Fibroblast of the aortic adventitia (primary cell): ENCODE measurements at places on chromosomes 5 and 9.

- DNase-seq = no peak
These were observed 32.6 kb downstream of the PAX5 start for GRCh38 chr9:37001459-37001858.

GRCh38 chr9:127899128-127899943, at the start of gene ST6GALNAC6:
ST6GALNAC6 (minus strand) TSS chr9:127899603; CDS start chr9:127897981, 1,622 bp downstream.
- peak; percentile 62 for DNase-seq

DNA sequence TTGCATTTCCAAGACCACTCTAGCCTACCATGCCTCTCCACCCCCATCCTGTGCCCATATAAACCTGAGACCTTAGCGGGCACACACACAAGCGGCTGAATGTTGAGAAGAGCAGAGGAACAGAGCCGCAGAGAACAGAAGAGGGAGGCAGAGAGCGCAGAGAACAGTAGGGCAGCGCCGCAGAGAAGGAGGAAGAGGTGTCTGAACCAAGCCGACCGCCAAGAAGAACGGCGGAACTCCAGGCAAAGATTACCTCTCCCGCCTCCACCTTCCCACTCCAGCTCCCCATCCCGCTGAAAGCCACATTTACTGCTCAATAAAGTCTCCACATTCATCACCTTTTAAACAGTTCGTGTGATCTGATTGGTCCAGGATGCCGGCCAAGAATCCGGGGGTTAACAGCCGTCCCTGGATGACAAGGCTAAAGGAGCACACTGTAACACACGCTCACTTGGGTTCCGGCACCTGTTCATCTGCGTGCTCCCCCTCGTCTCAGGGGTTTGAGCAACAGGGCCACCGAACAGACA, 33.2 kb downstream of the GRIN3A start:
- DNase-seq = no peak

DNA sequence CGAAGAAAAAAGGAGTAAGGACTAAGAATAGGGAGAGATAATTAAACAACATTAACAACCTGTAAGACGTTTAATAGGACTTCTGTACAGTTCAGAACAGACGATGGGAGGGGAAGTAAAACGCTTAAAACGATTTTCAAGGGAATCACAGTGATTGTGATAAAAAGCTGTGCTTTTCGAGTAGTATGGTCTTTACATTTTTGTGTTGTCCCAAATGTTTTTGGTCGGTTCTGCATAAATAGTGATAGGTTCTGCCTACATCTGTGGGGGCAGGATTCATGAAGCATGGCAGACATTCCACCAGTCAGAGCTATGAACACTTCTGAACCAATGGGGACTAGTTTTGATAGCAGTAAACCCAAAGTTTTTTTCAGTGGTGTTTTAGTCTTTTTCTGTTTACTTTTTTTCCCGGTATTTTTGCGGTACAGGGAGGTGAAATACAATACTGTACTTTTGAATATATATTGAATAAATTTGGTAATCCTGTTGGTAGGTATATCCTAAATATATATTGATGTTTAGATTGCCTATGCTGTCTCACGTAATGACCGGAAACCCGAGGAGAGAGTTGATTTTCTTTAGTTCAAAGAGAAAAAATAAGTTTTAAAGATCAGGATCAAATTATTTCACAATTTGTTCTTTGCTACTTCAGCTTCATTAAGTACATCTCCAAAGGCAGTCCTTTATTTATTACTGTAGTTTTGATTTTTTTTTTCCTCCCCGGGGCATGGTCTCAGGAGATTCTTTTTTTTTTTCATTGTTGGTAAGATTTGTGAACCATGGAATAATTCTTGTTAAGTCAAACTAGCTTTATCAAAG, 1.3 kb downstream of the ERBIN start:
- peak; percentile 72 for DNase-seq

- DNase-seq = peak; percentile 89
These were observed 225.4 kb upstream of the RFX3 start for GRCh38 chr9:3751125-3751758.

GRCh38 chr9:88256216-88256615, 117.9 kb upstream of the SPATA31C2 start:
- DNase-seq = no peak

DNA sequence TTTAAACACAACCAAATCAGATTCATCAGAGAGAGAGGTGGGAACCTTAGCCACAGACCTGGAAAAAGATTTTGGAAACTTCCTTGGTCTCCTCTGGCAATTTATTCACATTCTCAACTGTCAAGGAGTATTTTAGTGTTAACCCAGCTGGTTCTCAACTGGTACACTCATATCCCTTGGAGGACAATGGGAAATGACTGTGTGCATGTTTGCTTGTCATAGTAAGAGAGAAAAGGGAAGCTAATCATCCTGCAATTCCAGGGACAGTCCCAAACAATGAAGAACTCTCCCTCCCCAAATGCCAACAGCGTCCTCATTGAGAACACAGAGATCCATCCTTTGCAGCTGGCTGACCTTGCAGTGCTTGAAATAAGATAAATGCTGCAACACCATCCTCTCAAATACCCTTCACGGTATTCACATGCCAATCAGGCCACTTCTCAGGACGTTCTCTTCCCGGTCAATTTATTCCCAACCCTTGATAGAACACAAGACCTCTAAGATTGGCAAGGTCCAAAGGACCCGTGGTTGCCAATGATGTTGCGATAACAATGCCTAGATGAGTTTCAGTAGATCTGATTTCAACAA, 75.5 kb downstream of the EPB41L4B start:
- no peak for DNase-seq

DNA sequence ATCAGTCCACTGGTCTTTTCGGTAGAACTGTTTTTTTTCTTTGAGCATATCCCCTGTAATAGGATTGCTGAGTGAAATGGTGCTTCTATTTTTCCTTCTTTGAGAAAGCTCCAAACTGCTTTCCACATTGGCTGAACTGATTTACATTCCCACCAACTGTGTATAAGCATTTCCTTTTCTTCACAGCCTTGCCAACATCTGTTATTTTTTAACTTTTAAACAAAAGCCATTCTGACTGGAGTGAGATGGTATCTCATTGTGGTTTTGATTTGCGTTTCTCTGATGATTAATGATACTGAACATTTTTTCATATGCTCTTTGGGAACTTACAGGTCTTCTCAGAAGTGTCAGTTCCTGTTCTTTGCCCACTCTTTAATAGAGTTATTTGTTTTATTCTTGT, 764.7 kb downstream of the MTRR start:
- DNase-seq = peak; percentile 81

GRCh38 chr5:166093312-166093711, 2198.1 kb upstream of the WWC1 start:
- no peak for DNase-seq

DNA sequence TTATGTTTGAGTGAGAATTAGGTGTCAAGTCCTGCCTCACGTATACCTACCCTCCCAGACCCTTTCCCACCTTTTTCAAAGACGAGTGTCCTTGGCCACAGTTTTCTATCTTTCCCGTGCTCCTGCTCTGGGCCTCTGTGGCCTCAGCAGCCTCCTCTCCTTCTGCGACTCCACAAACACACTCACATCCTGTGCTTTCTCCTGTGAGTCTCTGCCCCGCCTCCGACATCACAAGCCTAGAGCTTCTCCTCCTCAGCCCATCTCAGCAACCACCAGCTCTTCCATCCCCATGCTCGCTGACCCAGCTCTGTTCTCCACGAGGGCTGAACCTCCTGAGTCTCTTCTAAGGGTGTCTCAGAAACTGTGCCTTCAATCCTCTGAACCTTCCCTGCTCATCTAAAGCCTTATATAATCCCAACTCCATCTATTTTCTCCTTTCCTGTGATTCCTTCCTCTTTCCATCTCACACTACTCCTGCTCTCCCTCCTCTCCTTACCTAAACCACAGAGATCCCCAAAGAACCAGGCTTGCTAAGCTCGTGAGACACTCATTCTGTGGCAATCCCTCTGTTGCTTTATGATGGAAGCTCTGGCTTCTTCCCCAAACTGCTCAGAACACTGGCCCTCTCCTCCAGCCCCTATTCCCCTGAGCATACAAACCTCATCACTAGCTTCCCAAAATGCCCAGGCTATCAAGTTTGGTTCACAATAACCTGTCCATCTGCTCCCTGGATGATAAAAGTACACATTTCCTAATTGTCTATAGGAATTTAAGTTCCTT, 55.2 kb downstream of the RASEF start:
- peak; percentile 17 for DNase-seq

DNA sequence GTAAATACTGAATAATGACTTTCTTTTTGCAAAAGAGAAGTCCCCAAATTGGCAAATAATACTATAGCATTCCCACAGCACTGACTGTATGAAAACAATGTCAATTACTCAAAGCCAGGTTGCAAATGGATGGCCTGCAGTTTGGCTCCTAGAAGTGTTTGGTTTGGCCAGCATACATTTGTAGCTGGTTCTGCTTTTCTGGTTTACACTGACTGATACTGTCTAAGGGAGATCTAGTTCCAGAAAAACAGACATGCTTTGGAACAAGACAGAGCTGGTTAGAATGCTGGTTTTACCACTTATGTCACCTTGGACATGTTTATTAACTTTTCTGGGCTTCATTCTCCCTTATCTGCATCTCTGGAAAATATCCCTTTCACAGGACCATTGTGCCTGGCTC, 81.5 kb upstream of the TRPM3 start:
- DNase-seq = peak; percentile 1
